Endothelial cell (in vitro differentiated cells): ENCODE measurements at places on chromosomes 2 and 18.

GRCh38 chr2:72222829-72223564 lies 75.3 kb upstream of the CYP26B1 start:
- H3K36me3 ChIP-seq: peaks cover 4% of the 10 kb centered on the region
- peaks cover 14% of the 10 kb centered on the region for H3K4me1 ChIP-seq

DNA sequence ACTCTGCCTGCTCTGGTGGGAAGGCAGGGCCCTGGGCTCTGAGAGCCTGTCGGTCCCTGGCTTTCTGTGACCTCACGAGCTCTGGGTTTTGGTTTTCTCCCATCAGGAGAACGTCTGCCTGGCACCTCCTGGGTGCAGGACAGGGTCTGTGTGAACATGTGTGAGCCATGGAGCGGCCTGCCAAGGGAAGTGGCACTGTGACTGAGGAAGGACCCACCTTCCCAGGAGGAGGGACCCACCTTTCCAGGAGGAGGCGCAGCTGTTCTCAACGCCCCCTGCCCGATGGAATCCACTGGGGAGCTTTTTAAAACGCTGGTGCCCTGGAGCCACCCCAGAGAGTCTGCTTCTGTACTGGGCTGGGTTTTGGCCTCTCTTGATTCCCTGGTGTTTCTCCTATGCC lies 168.7 kb downstream of the GLI2 start:
- no peaks in the 10 kb centered on the region for H3K36me3 ChIP-seq
- H3K27me3 ChIP-seq: peaks cover 13% of the 10 kb centered on the region
- no peak overlapping the region for H3K4me3 ChIP-seq
- no peak overlapping the region for H3K27ac ChIP-seq

DNA sequence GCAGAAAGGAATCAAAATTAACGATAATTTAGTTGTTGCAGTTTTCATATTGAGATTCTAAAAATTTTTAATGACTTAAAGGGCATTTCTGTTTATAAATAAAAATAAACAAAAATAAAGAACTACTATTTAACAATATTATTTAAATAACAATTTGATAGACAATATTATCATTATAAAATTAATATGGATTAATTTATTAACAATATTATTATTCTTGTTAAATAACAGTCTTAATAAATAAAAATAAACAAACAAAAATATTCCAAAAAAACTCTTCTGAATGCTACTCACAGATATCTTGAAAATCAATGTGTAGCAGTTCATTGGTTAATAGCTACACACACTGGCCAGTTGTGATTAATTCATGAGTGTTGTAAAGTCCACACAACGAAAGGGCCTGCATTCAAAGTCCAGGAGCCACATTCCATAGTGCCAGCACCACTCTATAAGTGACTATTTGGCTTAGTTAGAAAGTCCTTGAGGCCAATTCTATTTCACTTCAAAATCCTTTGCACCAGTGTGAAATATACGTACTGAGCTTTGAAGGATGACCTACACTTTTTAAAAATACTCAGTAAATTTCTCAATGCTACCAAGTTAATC lies 117.1 kb downstream of the ZNF521 start:
- peak overlapping the region; percentile 82 for H3K27ac ChIP-seq
- H3K4me3 ChIP-seq: no peak overlapping the region
- H3K27me3 ChIP-seq: peaks cover 2% of the 10 kb centered on the region
- H3K4me1 ChIP-seq: peaks cover 49% of the 10 kb centered on the region
- peaks cover 11% of the 10 kb centered on the region for H3K36me3 ChIP-seq
- DNase-seq: no peak

DNA sequence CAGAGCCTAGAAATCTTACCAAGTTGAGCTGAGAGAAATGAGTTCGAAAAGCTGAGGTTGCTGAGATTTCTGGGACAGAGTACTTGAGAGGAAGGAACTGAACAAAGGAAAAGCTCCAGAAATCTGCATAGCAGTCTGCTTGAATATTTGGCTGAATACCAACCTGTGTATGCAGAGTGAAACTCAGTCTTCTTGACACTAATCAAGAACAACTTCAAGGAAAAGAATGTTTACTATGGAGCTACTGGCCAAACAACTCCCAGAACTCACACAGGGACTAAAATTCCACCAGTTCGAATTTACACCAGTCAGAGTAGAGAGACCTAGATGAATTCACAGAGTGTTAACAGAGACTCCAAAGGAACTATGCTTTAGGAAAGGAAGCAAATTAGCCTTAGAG lies 66.5 kb downstream of the USP37 start:
- DNase-seq: no peak
- no peak overlapping the region for H3K4me3 ChIP-seq
- peaks cover 27% of the 10 kb centered on the region for H3K4me1 ChIP-seq
- peaks cover 14% of the 10 kb centered on the region for H3K36me3 ChIP-seq

DNA sequence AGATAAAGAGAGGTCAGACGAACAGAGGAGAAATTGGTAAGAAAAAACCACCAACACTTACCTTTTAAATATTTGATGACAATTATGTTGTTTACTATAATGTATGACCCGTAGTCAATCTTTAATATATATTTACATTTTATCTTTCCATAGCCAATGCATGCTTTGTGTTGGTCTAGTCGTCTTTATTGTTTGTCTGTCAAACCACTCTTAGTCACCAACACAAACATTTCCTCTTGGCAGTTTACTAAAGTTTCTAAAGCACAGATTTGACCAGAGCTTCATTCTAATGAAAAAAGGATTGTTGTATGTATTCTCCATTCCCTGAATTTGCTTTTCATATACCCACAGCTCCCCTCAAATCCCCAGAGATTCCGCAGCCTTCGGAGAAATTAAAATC lies 784.7 kb upstream of the PIK3C3 start:
- H3K27me3 ChIP-seq: no peaks in the 10 kb centered on the region
- no peak for DNase-seq
- H3K36me3 ChIP-seq: no peaks in the 10 kb centered on the region
- no peak overlapping the region for H3K4me3 ChIP-seq
- H3K4me1 ChIP-seq: no peaks in the 10 kb centered on the region
- no peak overlapping the region for H3K27ac ChIP-seq

DNA sequence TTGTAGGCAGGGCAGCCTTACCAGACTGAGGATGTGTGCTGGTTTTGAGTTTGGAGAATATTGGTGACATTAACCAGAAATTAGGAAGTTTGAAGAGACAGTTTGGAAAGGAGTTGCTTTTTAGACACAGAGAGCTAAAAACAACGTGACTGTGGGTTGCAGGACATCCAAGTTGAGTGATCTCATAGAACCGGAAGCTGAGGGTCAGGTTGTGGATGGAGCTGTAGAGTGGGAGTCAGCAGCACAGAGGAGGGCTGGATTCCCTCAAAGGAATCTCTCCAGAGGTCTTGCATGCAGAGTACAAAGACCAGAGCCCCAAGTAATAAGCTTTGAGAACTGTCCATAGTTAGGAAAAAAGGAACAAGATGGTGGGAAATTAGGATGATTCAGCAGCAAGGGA lies 9.3 kb downstream of the MAPRE3 start:
- H3K36me3 ChIP-seq: no peaks in the 10 kb centered on the region
- DNase-seq: no peak
- H3K27me3 ChIP-seq: peaks cover 5% of the 10 kb centered on the region

- no peak overlapping the region for H3K4me3 ChIP-seq
- DNase-seq: peak; percentile 9
- H3K27ac ChIP-seq: no peak overlapping the region
- H3K4me1 ChIP-seq: peaks cover 11% of the 10 kb centered on the region
- H3K27me3 ChIP-seq: peaks cover 3% of the 10 kb centered on the region
These were observed 14.1 kb upstream of the ZDBF2 start for GRCh38 chr2:206260188-206261012.

DNA sequence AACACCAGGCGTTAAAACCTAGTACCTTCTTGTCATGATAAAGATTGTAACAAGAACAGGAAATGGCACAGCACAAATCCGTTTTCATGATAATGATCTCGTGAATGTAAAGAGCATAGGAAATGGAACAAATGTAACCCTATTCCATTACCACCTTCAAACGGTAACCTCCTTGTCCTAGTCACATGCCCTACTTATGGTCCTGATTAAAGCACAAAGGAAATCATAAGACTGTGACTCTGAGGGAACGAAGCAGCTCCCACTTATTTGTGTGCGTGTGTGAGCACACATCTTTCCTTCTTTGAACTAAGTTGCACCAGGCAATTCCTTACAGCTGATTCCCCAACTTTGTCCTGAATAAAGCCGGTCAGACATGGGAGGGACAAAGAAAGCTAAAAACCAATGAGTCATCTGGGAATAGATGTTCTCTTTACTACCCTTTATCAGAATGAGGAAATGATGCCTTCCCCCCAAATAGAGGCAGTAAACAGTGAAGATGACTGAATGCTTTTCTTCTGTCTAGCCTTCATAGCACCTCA lies 192.6 kb downstream of the IKZF2 start:
- H3K4me3 ChIP-seq: no peak overlapping the region
- H3K27ac ChIP-seq: no peak overlapping the region
- peaks cover 3% of the 10 kb centered on the region for H3K27me3 ChIP-seq
- no peak for DNase-seq

GRCh38 chr18:28013066-28013465 lies 163.9 kb downstream of the CDH2 start:
- no peak for DNase-seq
- H3K27me3 ChIP-seq: peaks cover 2% of the 10 kb centered on the region
- H3K4me3 ChIP-seq: no peak overlapping the region
- no peaks in the 10 kb centered on the region for H3K4me1 ChIP-seq
- no peak overlapping the region for H3K27ac ChIP-seq
- H3K36me3 ChIP-seq: peaks cover 12% of the 10 kb centered on the region
